CD4-positive, alpha-beta memory T cell (primary cell): ENCODE measurements at places on chromosomes 2 and 18. TPM values are rescaled to one million over a fixed set of nuclear protein-coding genes. Genes with fewer than 3 reads are reported as not detected.

The CHRNG gene
- not detected for total RNA-seq

The IL37 gene
- total RNA-seq, result not detected

The HOXD3 gene
- not detected for total RNA-seq

DNA sequence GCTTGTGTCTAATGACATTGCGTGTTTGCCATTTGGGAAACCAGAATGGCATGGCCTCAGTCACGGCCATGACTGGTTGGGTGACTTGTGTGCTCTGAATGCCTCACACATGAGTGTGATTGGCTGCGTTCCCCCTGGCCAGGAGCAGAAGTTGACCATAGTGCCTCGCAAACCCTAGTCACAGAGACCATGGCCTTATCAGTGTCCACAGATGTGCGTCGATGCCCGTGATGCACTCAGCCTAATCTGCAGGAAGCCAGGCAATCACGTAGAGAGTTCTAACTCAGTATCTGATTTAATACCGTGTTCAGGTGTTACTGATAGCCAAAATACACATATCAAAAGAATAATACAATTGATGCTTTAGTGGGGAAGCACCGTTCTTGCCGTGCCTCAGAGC lies 64.0 kb downstream of the BOLA3 start:
- DNase-seq, result no peak

- DNase-seq, result no peak
These were observed 804.3 kb downstream of the RNF144A start for GRCh38 chr2:7721413-7721995.

- no peak for DNase-seq
These were observed 60.5 kb upstream of the GALNT5 start for GRCh38 chr2:157196956-157197355.

GRCh38 chr2:138787053-138787666 lies 7.0 kb upstream of the NXPH2 start:
- DNase-seq, result peak; percentile 0

- no peak for DNase-seq
These were observed 28.1 kb upstream of the SPP2 start for GRCh38 chr2:234022424-234022823.

GRCh38 chr2:24754985-24755705 lies 38.0 kb downstream of the PTRHD1 start:
- DNase-seq, result no peak

DNA sequence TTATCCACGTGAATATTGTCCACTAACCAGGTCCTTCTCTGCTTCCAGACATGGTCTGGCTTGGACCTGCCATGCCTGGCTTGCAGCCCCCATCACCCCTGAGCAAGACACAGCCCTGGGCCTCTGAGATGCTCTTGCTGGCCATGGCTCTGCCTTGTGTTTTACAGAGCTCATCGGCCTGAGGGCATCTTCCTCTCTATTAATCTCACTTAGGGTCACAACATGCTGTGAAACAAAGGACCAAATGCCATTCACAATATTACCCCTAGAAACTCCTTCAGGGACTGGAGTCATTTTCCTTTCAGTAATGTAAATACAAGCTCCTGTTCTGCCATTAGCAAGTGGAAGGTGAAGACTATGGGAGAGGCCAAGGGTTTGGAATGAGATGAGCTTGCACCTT lies 6.8 kb upstream of the TPO start:
- DNase-seq, result no peak

GRCh38 chr2:88614497-88615157 lies 12.6 kb downstream of the EIF2AK3 start:
- DNase-seq, result no peak

DNA sequence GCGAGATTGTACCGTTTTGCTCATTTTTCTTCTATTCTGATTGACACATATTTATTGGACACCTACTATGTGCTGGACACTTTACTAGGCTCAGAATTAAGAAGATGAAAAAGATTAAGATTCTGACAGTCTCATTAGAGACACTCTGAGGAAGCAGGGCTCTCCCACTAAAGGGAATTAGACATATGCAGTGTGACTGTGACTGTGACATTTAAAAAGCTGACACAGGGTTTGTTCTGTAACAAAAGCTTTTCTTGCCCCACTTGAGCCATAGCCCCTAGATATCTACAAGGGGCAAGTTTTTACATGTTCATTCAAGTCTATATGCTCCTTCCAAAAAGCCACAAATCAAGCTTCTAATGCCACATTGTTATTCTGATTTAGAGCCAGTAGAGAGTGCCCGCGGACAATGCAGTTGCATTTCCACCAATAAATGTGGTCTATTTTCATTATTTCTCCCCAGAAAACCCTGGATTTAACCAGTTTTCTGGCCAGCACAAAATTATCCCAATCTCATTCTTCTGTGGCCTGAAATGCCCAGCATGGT lies 9.8 kb downstream of the ARHGAP25 start:
- no peak for DNase-seq

DNA sequence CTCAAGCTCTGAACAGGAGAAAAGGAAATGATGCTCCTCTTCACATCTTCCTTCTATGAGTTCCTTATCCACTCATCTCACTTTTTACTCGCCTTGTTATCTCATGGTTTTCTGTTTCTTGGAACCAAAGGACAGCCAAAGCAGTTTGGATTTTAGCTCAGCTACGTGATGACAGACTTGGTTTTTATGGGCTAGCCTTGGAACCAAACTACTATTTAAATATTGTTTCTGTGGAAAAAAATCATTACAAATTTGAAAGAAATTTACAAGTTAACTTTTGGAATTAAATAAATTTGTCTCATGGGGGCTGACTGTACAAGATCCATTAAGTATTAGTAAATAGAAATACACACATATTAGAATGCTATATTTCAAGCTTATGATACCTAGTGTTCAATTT lies 727.8 kb upstream of the FANCL start:
- DNase-seq, result no peak
